ENCODE measurements at places on chromosomes 7 and 10.

GRCh38 chr10:11154333-11154732 is 136.7 kb downstream of the CELF2 start:
- DNase-seq, result no peak

DNA sequence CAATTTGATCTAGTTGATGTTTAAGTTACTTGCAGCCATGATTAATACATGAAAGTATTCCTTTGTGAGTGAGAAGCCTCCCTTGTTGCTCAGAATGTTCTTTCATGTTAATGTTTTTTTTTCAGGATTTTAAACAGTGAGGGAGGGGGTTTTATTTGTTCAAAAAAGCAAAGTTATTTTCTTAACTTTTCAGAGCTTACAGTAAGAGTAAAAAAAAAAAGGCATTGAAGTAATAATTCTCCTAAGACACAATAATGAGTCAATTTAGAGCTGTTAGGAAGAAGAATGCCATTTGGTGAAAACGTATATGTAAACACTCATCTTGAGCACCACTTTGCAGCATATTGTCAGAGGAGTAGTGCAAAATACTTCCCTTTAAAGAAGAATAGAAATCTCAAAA is 105.8 kb downstream of the SEMA3A start:
- no peak for DNase-seq

- no peak for DNase-seq
These were observed 933 bp upstream of the RNF32 start for GRCh38 chr7:156639426-156640256.

DNA sequence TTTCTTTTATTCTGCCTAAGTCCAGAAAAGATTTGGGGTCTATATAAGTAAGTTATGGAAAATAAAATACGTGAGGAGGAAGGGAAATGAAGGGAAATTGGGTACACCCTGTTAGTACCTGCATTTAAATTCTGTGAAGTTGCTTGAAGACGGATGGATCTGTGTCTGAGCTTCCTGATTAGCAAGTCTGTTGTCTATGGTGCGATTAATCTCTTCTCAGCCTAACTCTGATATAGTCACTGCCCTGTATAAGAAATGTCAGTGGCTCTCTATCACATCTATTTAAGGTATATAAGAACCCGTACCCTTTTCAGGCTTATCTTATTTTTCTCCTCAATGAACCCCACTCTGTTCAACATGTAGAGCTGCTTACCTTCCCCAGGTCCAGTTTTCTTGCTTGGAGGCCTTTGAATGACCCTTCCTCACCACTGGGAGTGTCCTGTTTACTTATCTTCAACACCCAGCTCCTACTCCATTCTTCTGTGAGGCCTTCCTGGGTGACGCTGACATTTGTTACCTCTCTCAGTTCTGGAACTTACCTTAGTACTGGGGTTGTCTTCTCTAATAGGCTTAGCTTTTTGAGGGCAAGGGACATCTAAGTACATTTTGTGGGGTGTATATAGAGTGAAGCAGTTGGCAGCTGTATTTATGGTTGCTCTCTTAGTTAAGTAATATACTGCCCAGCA is 149.6 kb upstream of the PRPS1L1 start:
- DNase-seq, result no peak

DNA sequence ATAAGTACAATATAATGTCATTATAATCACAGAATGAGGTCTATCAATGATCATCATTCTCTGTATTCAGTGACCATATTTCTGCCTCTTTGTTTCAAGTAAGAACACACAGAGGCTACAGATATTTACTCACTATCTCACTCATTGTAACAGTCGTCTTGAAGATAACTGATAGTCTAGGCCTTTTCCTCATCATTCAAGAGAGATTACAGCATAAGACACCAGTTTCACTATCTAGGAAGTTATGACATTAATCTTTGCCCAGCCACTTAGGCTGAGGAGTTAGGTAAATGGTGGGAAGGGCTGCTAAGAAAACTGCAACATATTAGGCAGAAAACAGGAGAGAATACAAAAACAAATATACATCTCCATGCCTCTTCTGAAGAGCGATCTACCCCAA is 125.3 kb downstream of the CHCHD3 start:
- DNase-seq, result no peak

- no peak for DNase-seq
These were observed 43.5 kb downstream of the PRTFDC1 start for GRCh38 chr10:24908793-24909423.

- DNase-seq, result no peak
These were observed 82.1 kb upstream of the PPP2R2D start for GRCh38 chr10:131818510-131819234.

DNA sequence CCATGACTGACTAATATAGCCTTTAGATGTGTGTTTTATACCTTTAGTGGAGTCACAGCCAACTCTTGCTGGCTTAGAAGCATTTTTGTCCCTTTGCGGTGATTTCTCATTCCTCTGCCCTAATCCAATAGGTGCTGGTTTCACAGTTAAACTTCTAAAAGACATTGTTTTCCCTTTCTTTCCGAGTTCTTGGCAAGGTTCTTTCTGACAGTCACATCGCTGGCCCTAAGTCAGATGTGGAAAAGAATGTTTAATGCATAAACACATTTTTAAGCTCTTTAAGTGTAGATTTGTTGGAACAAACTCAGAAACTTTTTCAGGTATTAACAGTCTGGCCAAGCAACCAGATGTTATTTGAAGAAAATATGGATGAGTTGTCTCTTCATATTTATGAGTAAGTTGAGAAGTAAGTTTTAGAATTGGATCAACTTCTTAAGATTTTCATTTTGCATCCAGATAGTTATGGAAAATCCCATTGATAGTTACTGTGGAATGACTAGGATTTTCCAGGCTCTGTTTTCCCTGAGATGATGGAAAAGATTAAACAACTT is 4.1 kb downstream of the EPDR1 start:
- no peak for DNase-seq

DNA sequence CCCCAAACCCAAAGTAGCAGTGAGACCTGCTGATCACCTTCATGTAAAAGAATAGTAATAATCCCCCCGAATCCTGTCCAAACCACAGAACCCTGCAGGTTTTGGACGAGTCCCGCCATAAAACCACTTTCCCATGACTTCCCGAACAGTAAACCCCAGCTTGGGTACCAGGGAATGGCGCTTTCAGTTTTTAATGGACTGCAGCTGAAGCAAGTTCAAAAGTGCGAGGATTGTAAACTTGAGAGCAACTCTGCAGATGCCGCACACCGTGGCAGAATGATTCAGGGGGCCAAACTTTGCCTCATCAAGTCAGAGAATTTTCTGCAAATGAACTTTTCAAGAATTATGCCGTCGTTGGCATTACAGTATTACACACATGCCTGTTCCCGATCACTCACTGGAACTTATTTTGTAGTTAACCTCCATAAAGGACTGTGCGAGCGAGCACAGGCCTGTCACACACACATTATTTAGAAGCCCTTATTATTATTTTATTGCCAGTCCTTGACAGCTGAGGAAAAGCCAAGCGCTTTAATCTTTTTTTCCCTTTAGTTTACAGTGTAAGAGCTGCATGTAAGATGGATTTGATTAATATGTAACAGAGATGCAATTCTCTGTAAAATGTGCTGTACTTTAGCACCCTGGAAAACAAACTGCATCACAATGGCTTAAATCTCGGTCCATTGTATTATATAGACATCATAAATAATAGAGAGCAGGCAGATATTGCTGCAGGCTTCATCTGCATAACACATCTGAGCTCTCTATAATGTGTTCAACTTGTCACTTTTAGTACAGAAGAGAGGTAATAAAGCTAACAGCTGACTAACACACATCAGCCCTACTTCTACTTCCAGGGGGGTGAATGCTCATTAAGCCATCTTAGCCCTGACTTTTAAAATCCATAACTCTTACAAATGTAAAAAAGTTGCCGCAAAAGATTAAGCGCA is 493.5 kb upstream of the GALNT17 start:
- DNase-seq, result no peak

DNA sequence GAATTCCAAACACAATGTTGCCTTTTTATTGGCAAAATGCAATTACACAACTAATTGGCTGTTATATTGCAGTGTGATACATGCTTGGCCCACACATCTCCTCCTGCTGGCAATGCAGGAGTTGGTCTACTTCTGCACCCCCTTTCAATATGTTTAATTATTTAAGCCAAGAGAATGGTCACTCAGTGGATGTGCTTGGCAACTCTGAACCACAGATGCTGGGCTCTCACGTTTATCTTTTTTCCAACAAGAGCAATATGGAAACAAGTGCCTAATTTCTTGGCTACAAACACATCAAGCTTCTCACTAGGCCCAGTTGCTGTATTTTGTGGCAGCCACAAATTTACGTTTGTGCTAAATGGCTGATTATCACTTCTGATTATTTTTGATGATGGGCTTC is 1149.2 kb upstream of the CELF2 start:
- no peak for DNase-seq

DNA sequence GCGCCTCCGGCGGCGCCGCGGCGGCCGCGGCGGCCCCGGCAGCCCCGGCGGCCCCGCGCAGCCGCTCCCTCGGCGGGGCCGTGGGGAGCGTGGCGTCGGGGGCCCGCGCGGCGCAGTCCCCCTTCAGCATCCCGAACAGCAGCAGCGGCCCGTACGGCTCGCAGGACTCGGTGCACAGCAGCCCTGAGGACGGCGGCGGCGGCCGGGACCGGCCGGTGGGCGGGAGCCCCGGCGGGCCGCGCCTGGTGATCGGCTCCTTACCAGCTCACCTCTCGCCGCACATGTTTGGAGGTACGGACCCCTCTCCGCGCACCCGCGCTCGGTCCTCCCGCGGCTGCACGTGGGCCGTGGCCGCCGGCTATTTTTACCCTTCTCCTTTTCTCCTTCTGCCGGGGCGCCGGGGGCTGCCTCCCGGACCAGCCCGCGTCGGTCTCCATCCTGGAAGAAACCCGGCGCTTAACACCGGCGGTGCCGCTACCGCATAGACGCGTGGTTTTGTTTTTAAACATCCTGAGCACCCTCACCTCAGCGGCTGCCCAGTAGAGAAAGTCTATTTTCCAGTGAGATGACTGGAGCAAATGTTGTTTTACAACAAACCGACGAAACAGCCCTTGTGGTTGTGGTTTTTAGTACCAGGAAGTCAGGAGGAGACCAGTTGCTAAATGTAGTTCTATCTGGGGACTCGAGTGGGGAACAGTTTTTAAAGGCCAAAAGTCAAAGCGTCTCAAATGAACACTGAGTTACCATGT is 1.3 kb downstream of the ZNRF2 start:
- peak; percentile 23 for DNase-seq

GRCh38 chr7:30201161-30201666 is 66.4 kb downstream of the MTURN start:
- DNase-seq, result no peak
